ENCODE measurements at places on chromosomes 5 and 9.

GRCh38 chr9:36328798-36329411 lies 70.7 kb upstream of the GNE start:
- peak; percentile 26 for DNase-seq

- no peak for DNase-seq
Observed at GRCh38 chr9:104774831-104775573, 11.1 kb downstream of the NIPSNAP3B start.

DNA sequence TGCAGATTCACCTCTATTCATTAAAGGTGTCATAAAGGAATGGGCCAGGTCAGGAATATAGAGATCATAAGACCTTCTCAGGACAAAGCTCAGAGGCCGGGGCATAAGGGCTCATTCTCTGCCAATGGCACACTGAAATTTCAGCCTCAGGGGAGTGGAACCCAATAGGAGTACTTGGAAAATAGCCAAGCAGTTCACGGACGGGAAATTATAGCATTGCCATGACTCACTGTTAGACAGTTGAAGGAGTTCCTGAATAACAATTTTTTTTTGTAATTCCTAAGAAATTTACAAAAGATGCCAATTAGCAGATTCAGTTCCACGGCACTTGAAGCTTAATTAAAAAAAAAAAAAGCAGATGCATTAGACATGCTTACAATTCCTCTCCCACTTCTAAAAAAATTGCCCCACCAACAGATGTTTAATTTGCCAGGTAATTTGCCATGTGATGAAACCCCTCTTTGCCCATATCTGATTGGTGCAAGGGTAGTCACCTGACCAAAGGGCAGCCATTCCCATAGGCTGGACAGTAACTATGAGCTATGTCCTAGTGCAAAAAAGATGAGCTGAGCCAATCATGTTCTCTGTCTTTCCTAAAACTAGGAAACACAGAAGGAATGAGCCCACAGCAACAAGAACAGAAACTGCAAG lies 58.6 kb downstream of the PTCD2 start:
- DNase-seq = no peak

DNA sequence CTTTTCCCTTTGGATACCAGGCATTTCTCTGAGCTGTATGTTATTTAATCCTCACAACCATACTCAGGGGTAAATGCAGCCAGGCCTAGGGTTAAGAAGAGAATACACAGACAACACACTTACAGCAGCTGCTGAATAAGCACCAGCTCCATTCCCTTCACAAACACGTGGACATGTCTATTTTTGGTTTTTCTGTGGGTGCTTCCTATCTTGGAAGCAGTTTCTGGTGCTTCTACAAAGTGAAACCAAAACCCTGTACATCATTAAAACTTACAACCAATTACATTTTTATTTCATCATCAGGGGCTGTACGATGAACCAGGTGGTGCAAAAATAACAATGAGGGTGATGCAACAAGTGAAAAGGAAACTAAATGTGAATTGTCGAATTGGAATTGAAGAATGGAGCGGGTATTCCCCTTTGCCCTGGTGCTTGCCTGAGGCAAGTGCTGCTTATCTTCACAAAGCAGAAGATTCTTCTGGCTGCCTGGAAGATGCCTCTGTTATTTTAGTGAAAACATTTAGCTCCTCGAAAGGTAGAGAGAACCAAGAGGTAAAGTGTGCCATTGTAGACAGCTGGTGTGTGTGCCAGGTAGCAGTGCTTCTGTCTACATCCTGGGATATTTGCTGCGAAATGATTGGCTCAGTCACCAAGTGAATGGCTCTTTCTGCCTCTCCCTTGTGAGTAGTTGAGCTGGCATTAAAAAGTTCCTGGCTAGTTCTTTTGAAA lies 18.6 kb upstream of the IFNB1 start:
- DNase-seq = no peak

GRCh38 chr5:150146862-150147601 lies 8.6 kb downstream of the PDGFRB start:
- no peak for DNase-seq

GRCh38 chr9:33129886-33130881 lies 37.0 kb downstream of the B4GALT1 start:
- no peak for DNase-seq

GRCh38 chr9:126157826-126158587 lies 168.6 kb upstream of the MVB12B start:
- DNase-seq = no peak

GRCh38 chr5:3899093-3899492 lies 303.5 kb downstream of the IRX1 start:
- no peak for DNase-seq

GRCh38 chr5:42586625-42587024 lies 163.4 kb downstream of the GHR start:
- no peak for DNase-seq

GRCh38 chr9:108093773-108094675 lies 604.5 kb upstream of the KLF4 start:
- no peak for DNase-seq

Data from activated CD4-positive, CD25-positive, alpha-beta regulatory T cell treated with anti-CD3 and anti-CD28 coated beads, Interleukin-2, amount 50 U/mL, for 16 hours (primary cell).